ENCODE measurements at places on chromosomes 4 and X. TPM values are rescaled to one million over a fixed set of nuclear protein-coding genes. Genes with fewer than 3 reads are reported as not detected.

GAGE13 gene
- not detected for total RNA-seq

RBM47 gene
- 0.19 TPM for total RNA-seq

SLC4A4 gene
- total RNA-seq: 3.2 TPM

RBMXL3 gene
- total RNA-seq: not detected

PNMA6E gene
- total RNA-seq: not detected

MAGEA9B gene
- not detected for total RNA-seq

POLN gene
- total RNA-seq: 2.6 TPM

PRSS12 gene
- not detected for total RNA-seq

MYL5 gene
- 26.3 TPM for total RNA-seq

PDE6B gene
- total RNA-seq: 18.4 TPM

USP17L19 gene
- total RNA-seq: not detected

HERC6 gene
- total RNA-seq: 13.9 TPM

PFKFB1 gene
- 0.61 TPM for total RNA-seq

FATE1 gene
- not detected for total RNA-seq

Data from T-cell (primary cell).